ENCODE measurements at places on chromosomes 4 and X.

DNA sequence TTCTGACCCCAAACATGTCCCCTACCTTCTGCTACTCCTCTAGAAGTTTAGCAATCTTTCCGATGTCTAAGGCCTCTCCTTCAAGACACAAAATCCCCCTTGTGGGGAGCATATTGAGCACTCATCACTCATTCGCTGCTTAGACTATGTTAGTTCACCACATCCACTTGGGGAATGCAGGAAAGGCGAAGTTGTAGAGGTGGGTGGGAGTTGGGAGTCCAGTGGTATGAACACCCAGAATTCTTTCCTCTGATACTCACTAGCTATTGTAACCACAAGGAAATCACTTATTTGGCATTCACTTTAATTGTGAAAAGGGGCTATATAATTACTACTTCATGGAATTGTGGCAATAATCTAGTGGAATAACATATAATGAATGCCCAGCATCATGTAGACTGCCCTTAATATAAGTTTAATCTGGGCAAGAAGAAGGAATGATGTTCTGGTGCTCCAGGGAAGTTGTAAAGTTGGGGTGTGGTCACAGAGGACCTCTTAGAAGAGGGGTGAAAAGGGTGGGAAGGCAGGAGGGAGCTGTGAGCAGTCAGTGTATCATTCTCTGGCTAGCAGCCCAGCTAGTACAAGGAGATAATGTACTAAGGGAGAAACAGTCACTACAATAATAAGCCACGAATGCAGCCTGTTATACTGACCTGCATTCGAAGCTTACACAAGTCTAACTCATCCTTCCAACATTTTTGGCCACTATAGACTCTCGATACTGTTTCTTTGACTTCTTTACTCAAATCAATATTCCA lies 468.2 kb upstream of the DIPK2B start:
- no peak for DNase-seq

GRCh38 chrX:14409341-14409740 lies 120.0 kb upstream of the GLRA2 start:
- DNase-seq = no peak

GRCh38 chr4:37684154-37684553 lies 2.0 kb downstream of the RELL1 start:
- no peak for DNase-seq

- DNase-seq = no peak
Observed at GRCh38 chr4:132114885-132115284, 1034.2 kb upstream of the PCDH10 start.

- no peak for DNase-seq
Observed at GRCh38 chr4:17094159-17094875, 195.9 kb upstream of the LDB2 start.

- no peak for DNase-seq
Observed at GRCh38 chrX:152537373-152537772, 86.3 kb upstream of the GABRA3 start.

DNA sequence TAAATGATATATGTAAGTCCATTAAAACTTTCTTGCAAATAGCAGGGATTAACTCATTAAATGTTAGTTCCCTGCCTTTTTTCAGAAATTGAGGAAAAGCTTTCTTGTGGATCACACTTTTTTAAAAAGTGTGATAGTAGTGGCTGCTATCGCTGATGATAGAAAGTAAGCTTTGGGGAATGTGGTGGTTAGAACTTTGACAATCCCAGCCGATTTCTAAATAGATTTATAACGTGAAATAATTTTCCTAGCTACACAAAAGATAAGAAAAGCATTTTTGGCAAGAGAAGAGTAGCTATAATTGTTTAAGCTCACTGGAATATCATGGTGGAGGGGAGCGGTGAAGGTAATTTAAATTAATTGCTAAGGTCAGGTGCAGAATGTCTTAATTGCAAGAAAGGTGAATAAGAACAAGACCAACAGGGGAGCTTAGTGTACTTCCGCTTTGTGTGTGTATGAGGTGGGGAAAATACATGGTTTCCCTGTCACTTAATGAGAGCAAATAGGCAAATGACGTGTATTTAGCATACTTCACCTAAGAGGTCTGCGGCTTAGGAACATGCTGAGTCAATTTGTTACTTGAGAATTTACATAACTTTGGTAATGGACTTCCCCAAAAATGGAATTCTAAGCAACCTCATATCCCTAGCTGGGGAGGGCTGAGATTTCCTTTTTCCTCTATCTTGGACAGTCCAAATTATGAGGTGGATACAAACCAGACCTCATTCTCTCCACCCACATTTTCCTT lies 11.7 kb upstream of the IL21 start:
- no peak for DNase-seq

- no peak for DNase-seq
Observed at GRCh38 chr4:15912961-15913630, 25.4 kb downstream of the FGFBP1 start.

GRCh38 chrX:98371994-98372393 lies 1488.3 kb downstream of the RPA4 start:
- DNase-seq = no peak

DNA sequence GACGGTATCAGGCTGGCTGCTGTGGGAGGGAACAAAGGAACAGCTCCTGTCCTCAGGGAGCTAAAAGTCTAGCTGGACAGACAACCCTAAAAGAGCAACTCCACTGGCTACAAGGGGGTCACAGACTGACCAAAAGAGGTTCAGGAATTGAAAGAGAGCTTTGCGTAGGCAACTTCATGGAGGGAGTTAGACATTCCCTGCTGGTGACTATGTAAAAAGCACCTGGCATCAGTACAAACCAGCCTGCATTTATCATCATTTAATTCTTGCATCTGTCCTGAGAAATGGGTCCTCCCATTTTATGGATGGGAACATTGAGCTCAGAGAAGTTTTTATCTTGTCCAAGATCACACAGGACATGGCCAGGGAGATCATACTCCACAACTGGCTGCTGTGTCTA lies 1.4 kb upstream of the LGI2 start:
- DNase-seq = no peak

DNA sequence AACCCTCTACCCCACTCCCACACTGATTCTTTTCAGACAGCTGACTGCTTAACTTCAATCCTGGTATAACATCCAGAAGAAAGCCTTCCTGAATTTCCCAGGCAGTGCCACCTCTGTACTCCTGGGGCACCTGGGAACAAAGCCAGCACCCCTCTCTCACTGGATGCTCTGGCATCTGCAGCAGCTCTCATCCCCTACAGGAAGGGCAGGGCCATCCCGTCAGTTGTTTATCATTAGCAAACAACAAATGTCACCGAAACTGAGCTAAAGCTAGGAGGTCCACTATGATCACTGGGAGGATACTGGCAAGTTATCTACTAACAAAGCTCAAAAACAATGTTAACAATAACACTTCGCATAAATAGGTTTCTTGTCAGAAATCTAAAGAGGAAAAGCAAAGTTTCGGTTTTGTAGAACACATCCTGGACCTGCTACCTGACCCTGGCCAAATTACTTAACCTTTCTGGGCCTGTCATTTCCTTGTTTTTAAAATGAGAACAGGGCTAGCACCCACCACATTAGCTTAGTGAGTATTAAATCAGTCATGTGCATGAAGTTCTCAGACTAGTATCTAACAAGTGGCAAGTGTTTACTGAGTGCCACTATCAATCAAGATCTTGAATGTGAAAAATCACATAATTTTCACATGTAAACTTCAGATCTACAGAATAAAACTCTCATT lies 86.6 kb downstream of the NR3C2 start:
- DNase-seq = no peak

DNA sequence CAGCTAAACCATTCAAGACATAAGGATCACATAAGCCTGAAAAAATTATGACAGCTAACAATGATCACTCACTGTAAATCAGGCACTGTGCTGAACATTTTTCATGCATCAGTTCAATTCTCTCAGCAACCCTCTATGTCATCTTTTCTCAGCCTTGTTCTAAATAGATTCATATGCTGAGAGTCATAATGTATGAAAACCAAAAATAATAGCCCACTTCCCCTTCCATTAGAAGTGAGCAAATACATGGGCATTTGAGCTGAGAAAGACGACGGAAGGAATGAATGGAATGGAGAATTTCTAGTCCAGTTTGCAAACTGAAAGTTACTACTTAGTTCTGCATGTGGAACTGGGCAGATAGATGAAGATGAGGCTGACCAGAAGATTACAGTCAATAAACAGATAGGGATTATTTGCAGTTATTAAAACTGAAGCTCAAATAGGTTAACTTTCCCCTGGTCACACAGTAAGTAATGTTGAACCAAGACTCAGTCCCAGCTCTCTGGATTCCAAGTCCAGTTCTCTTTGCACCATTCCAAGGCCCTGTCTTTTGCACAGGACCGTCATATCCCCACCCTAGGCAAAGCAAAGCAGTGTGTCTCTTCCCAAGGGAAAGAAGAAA lies 1.6 kb upstream of the SH3RF1 start:
- DNase-seq = no peak

DNA sequence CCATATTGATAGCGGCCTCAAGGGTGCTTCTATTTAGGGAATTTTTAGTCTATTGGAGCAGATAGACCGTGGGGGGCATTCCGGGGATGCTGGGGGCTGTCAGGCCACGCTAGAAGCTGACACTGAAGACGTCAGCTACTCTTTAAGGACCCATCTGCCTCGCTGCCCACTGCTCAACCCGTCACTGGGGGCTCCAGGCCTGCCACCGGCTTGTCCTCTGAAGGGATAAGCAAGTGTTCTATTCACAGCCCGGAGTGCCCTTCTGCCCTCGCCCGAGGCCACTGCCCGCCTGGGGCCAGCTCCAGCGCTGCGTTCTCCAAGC lies 679 bp upstream of the MSL3 start:
- no peak for DNase-seq

DNA sequence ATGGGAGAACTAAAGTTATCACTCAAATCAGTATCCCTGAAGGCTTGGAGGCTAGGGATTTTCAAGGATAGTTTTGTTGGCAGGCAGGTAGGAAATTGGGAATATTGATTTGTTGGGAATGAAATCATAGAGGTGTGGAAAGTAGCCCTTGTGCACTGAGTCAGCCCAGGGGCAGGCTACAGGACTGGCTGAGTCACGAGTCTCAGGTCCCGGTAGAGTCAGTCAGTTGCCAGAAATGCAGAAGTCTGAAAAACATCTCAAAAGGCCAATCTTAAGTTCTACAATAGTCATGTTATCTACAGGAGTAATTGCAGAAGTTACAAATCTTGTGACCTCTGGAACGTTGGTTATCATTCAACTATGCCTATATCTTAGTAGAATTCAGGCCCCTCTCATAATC lies 153.1 kb downstream of the GC start:
- no peak for DNase-seq

DNA sequence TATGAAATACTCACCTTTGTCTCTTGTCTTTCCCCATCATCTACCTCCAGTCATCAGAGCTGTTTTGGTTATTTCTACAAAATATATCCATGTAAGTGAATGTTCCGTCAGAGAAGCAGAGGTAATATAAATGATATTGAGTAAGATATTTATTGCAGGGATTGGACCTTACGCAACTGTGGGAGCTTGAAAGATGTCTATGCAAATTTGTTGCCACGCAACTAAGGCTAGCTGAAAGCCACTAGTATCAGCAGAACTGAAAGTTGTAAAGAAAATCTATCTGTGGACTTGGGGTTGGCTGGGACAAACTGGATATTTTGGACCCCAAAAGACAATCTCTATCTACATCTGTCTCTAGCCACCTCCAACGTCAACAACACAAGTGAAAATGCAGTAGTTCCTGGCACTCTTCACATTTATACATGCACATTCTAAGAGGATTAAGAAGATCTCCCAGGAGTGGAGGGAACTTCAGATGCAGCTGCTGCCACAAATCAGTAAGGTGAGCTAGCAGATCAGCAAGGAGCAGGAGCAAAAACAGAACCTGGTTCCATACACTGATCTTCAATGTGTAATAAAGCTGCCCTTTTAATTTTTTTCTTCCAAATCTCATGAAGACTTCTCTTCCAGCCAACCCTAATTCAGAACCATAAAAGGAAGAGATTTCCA lies 8.5 kb upstream of the CCSER1 start:
- no peak for DNase-seq

GRCh38 chrX:5632061-5632614 lies 596.5 kb downstream of the NLGN4X start:
- DNase-seq = no peak

- DNase-seq = no peak
Observed at GRCh38 chrX:37677765-37678164, 7.8 kb upstream of the XK start.

All from activated B cell treated with CpG ODN at 0.5 μM for 24 hours (primary cell).